ENCODE measurements at places on chromosomes 5 and 9.

- no peak for DNase-seq
These were observed 16.1 kb upstream of the RAB14 start for GRCh38 chr9:121217609-121218292.

DNA sequence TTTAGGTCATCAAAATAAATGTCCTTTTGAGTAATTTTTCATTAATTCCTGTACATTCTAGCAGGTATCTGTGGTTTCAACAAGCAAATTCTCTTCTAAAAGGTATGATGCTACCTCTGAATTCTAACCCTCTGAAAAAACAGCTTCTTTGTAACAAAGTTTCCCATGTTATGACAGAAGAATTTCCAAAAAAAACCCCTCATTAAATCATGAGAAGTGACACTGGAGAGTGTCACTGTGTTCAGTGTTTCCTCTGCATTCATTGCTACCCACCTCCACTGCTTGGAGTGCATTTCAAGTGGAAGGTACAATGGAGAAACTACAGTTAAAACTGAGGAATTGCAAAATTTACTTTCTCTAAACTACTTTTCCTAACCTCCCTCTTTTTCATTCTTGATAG, 10.1 kb downstream of the CDKN2A start:
- no peak for DNase-seq

DNA sequence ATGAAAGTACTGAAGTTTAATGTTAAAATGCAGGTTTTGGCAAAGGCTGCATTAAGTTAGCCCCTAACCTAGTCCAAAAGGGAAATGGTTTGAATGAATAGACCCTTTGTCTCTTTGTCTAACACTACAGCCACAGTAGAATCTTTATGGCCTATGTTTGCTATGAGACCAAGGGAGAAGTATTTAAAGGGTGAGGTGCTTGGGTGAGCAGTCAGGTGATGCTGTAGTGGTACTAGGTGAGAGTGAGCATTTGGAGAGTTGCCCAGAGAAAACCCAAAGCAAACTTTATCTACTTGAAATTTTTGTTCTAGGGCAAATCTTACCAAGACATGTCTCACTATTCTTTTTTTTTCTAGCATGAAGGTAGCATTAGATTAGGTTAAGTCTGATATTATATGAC, 1961.4 kb upstream of the WWC1 start:
- DNase-seq: no peak

- DNase-seq: no peak
These were observed 102.4 kb upstream of the PJA2 start for GRCh38 chr5:109511980-109512734.

DNA sequence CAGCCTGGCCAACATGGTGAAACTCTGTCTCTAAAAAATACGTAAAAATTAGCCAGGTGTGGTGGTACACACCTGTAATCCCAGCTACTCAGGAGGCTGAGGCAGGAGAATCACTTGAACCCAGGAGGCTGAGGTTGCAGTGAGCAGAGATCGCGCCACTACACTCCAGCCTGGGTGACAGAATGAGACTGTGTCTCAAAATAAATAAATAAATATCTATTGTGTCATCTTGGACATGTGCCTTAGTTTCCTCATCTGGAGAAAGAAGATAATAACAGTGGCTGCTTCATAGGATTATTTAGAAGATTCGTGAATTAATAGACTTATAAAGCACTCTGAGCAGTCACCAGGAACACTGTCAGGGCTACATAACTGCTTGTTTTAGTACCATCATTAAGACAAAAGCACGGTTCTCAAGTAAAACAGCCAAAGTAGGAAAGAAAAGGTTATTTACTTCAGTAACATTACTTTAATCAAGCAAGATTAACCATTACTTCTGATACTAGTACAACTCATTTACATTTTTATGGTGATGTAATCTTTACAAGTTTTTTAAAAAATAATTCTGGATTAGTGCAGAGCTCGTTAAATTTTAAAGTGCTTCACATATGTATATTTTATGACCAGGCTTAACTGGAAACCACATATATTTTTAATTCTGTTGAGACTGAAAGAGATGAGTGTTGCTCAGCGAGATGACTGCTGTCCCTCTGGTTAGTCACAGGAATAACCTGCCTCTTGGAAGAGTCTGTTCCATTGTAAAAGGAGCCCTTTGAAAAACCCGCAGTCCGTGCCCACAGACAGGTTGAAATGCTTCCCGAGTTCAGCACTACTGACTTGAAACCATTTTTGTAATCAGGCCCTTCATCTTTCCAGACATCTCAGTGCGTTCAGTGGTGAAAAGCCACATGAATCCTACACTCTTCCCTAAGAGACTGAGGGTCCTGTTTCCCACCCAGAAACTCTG, 36.7 kb downstream of the ANKH start:
- no peak for DNase-seq

DNA sequence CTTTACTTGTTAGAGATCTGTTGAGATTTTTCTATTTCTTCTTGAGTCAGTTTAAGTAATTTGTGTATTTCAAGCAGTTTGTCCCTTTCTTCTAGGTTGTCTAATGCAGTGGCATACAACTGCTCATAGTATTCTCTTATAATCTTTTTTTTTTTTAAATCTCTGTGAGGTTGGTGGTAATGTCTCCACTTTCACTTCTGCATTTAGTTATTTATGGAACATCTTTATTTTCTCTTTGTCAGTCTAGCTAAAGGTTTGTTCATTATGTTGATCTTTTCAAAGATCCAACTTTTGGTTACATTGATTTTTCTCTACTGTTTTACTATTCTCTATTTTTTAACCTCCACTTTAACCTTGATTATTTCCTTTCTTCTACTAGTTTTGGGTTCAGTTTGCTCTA, 13.8 kb downstream of the FOXE1 start:
- no peak for DNase-seq

- DNase-seq: no peak
These were observed 75.5 kb upstream of the PALM2AKAP2 start for GRCh38 chr9:109704546-109704945.

- no peak for DNase-seq
These were observed 126.4 kb upstream of the COL5A1 start for GRCh38 chr9:134515026-134515821.

- DNase-seq: no peak
These were observed 17.9 kb downstream of the MRPS27 start for GRCh38 chr5:72302171-72302570.

- DNase-seq: no peak
These were observed 220.8 kb downstream of the SNX18 start for GRCh38 chr5:54738118-54738972.

- DNase-seq: no peak
These were observed 29.6 kb downstream of the SPRY4 start for GRCh38 chr5:142295084-142295758.

DNA sequence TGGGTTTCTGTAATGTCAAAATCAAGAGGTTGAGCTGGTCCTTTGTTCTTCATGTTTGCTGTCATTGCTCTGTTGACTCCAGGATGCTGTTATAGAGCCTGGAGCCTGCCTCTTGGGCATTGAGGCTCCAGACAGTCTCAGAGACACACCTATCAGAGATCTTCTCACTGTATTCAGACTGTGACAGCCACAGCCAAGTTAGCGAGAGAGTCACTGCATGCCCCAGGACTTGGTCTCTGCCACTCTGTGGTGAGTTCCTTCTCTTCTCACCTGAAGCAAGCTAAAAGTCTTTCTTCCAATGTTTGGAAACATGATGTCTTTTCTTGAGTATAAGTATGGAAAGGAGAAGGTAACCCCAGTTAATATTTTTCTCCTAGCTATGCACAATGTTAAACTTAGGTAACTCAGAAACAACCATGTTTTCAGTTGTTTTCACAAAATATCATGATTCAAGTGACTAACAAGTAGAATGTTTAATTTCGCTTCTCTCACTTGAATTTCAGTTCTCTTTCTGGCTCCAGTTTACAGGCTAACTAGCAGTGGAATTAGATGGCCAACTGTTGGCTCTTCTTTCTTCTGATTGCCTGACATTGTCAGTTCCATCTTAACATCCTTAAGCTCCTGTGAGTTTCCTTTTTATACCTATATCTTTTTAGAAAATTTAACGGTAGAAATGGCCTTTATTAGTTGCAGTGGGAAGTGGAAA, 20.6 kb upstream of the ZFYVE16 start:
- no peak for DNase-seq

DNA sequence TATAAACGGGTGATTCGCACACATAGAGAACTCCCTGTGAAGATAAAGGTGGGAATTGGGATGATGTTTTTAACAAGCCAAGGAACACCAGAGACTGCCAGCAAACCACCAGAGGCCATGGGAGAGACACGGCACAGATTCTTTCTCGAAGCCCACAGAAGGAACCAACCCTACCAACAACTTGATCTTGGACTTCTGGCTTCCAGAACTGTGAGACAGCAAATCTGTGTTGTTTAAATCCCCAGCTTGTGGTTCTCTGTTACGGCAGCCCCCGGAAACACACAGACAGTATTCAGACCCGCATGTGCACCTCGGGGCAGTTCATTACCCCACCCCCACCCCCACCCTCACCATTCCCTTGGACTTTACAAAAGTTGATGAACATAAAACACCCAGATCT, 12.8 kb downstream of the AMBP start:
- no peak for DNase-seq

- no peak for DNase-seq
These were observed 463.1 kb downstream of the NR2F1-AS1 start for GRCh38 chr5:93117751-93118531.

DNA sequence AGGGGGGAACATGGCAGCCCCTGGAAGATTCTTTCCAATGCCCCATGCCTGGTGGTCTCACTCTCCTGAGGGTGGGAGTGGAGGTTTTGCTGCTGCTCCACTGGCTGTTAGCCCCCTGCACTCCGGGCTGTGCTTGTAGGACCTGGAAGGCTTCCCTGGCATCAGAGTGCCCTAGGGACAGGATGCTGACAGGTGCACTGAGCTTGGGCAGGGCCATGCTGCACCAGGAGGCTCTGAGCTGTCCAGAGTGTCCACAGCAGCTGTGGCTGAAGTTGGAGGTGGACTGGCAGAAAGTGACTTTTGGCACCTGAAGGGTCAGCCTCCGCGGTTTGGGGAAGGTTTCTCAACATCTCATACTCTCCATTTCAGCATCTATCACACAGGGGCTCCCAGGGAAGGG, 249.1 kb downstream of the GADD45G start:
- no peak for DNase-seq

- DNase-seq: no peak
These were observed 354.9 kb downstream of the DIRAS2 start for GRCh38 chr9:90287567-90288274.

DNA sequence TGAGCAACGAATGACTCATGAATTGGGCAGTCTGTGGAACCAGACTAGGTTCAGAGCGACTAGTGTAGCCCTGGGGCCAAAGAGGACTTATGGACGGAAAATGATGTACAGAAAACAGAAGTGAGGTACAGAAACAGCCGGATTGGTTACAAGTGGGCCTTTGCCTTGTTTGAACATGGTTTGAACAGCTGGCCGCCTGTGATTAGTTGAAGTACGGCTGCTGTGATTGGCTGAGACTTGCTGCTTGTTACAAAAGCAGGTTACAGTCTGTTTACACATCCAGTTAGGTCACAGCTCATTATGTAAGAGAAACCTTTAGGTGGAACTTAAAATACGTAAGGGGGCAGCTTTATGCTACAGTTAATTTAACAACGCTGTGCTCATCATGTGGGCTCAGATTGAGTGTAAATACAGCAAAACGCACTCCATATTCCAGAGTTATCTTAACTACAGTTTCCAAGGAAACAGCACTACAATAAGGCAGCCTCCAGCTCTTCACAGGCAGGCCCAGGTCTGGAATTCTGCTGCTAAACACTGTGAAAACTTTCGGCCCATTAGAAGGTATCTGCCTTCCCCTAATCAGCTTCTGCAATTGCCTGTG, 6.5 kb downstream of the AMACR start:
- DNase-seq: no peak

DNA sequence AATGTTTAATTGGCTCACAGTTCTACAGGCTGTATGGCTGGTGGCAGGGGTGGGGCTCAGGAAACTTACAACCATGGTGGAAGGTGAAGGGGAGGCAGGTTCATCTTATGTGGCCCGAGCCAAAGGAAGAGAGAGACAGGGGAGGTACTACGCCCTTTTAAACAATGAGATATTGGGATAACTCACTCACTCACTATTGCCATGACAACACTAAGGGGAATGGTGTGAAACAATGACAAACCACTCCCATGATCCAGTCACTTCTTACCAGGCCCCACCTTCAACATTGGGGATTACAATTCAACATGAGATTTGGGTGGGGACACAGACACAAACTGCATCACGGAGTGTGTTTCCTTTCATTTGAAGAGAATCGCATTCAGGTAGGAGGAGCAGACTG, 220.9 kb downstream of the GADD45G start:
- DNase-seq: no peak

GRCh38 chr5:72845889-72846288, 29.4 kb downstream of the TNPO1 start:
- no peak for DNase-seq

GRCh38 chr9:25557645-25558300, 120.5 kb downstream of the TUSC1 start:
- no peak for DNase-seq

GRCh38 chr9:101315112-101315450, 69.7 kb downstream of the BAAT start:
- no peak for DNase-seq

DNA sequence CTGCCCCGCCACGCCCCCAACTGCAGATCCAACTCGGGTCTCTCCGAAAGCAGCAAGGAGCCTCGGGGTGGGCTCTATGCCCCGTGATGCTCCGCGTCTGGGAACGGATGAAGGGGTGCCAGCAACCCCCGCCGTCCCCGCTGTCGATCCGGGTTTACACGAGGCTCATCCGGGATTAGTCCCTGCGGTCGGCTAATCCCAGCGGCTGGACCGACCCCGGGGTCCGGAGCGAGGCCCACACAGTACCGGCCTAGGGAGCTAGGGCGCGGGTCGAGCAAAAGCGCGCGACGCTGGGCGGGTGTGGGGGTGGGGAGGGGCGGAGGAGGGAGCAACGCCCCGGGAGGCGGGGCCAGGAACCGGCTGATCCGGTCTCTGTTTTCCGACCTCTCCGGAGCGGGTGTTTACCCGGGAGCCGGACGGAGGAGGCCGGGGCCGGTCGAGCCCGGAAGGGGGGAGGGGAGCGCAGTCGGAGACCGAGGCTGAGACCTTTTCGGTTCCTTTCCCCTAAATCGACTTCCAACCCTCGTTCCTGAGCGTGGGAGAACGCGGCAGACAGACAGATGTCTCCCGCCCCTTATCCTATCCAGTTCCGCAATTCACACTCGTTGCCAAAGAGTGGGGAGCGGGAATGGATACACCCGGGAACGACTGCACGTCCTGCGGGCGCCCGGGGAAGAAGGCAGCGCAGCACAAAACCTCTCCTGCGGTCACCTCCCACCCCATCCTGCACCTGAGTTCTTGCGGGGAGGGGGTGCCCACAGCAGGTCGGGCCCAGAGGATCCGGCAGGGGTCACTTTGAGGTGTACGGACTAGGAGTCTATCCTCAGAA, 28.6 kb downstream of the PCDH1 start:
- DNase-seq: peak; percentile 72

Measured in stimulated activated CD4-positive, alpha-beta T cell treated with anti-CD3 and anti-CD28 coated beads, Interleukin-4, amount 100 ng/mL, for 1 hour (primary cell).